ENCODE measurements at places on chromosomes 11 and 22.

DNA sequence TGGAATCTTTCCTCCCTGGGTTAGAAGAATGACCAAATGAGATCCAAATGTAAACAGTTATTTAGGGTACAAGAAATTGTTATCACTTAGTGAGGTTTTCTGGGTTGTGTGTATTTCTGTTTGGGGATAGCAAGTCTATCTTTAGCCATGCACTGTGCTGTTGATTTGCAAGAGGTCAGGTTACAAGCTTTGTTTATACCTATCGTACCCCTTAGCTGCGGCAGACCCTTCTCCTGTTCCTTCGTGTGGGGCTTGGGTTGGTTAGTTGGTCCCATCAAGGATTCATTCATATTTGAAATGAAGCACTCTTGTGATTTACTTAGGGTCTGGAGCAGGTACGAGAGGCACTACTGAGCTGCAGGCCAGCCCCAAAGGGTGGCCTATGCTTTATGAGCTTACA is 72.6 kb downstream of the USP35 start:
- no peak for DNase-seq

DNA sequence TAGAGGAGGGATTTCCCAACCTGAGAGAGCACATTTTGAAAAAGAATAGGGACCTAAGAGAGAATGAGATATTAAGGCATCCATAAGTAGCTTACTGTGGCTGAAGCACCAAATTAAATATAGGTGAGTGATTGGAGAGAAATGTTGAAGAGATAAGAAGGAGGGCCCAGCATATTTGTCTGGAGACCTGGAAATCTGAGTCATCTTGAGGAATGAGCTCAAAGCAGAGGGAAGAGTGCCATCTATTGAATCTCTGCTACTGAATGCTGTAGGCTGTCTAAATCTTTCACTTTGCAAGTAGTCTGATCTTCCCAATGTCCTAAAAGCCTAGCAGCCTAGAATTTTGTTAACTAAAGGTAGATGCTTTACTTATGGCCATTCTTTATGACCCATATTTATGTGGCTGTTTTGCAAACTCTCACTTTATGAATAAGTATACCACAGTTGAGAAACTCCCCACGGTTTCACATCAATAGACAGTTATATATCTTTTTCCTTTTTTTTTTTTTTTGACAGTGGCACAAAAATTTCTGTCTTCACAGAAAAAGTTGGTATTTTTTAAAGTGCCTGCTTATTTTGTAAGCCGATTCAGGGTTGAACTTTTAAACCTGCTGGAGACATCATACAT is 2093.5 kb downstream of the LRRC4C start:
- peak; percentile 71 for DNase-seq

DNA sequence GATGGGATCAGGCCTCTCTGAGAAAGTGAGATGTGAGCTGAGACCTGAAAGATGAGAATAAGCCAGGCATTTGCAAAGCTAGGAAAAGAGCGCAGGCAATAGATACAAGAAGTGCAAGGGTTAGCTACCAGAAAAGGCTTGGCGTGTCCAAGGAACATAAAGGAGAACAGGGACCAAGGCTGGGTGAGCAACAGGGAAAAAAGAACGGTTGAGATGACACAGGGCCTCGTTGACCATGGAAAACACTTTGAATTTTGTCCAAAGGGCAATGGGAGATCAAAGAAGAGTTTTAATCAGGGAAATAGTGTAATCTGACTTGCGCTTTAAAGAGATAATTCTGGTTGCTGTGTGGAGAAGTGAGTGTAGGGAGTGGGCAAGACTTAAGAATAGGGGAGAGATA is 35.0 kb downstream of the RAB30 start:
- no peak for DNase-seq

DNA sequence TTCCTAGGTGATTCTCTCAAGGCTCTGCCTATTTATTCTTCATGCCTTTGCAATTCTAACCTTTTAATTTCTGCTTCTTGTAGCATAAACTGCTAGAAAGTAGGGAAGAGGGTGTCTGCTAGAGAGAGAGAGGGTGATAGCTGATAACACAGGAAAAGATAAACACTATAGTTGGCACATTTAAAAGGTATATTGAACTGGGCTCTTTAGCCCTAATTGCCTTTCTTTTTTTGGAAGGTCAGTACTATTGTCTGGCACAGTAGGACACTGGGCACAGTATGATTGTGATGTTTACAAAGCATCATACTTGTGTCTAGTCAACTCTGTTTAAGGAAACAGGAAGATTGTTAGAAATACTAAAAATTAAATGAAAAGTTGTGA is 33.3 kb downstream of the TEAD1 start:
- no peak for DNase-seq

DNA sequence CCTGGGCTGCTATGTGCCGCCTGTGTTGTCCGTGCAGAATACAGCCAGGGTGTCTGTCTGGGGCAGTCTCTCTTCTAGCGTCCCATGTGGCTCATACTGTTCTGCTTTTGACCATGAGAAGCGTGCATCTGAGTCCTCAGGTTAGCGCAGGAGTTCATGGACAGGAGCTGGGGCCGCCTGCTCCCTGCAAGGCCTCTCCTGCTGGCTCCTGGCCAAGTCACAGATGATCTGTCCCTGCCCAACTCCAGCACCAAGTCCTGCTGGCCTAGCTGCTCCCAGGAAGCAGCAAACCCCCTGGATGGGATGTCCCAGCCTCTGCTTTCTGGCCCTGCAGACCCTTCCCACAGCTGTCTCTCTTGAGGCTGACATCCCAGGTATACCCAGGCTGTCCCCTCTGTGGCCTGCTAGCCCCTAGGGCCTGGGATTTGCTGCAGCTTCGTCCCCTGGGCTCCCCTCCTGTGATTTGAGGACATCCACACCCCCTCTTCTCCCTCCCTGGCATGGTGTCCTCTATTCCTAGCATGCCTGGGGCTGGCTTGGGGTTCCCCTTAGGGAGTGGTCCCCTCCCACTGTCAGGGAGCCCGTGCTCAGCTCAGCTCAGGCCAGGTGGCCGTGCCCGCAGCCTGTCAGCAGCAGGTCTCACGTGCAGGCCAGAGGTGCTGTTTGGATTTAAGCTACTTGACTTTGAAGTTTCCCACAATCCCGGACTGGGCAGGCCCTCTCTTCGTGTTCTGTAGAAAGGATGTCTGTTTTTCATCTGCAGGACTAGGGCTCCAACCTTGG is 17.8 kb downstream of the PRR5 start:
- no peak for DNase-seq

GRCh38 chr22:44931077-44931540 is 78.7 kb downstream of the PHF21B start:
- DNase-seq, result no peak

DNA sequence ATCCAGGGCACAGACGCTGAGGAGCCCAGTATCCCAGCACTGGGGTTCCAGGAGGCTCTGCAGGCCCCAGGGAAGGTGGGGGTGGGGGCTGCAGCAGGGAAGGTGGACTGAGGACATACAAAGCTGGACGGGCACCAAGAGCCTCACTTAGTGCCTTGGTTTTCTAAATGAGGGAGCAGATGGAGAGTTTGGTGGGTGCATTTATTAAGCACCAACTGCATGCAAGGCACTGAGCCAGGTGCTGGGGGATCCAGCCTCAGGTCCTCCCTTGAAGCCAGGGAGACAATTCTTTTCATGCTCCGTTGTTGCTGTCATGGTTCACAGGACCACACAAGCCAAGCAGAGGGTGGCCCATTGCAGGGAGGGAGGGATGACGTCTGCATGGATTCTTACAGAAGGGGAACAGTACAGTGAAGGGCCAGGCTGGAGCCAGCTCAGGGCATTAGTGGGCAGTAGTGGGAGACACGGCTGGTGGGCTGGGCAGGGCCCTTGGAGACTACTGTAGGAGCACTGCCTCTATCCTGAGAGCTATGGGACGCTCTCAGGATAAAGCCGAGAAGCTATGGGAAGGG is 65.0 kb downstream of the MACROD1 start:
- DNase-seq, result no peak

GRCh38 chr22:28874061-28874460 is 9.3 kb upstream of the ZNRF3 start:
- no peak for DNase-seq

DNA sequence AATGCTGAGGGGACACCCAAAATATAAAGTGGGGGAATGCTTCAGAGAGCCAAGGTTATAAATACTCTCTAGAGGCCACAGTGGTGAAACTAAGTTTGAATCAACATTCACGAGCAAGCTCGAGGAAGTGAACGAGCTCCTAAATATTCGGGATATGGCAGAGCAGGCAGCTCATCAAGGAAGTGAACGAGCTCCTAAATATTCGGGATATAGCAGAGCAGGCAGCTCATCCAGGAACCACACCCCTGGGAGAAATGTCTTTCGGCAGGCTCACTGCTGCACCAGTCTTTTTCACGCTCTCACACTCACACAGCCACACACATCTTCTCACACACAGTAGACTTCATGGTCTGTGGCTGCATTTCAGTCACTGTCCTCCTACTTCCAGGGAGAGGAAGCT is 787.5 kb downstream of the OPCML start:
- no peak for DNase-seq

GRCh38 chr11:1138097-1138496 is 19.7 kb upstream of the MUC5AC start:
- DNase-seq, result no peak

DNA sequence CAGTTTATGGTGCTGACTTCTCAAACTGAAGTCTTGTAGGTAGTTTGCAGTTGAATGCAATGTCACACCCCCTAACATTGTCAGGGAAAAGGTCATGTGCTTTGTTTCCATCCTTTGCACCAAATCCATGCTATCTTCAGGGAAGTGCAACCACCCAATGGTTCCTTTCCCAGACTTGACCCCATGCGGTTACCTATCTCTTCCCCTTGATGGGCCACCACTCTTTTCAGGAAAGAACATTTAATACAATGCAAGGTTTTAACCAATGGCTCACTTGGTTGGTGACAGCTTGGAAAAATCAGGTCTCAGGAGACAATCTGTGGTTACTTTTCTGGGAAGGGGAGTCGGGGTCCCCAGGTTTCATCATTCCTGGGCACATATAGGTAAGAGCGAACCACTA is 2.1 kb downstream of the ABTB2 start:
- DNase-seq, result no peak

- no peak for DNase-seq
Measured at GRCh38 chr11:111612224-111612623, 10.0 kb downstream of the SIK2 start.

- DNase-seq, result peak; percentile 79
Measured at GRCh38 chr11:64372802-64373597, 14.0 kb downstream of the RPS6KA4 start.

DNA sequence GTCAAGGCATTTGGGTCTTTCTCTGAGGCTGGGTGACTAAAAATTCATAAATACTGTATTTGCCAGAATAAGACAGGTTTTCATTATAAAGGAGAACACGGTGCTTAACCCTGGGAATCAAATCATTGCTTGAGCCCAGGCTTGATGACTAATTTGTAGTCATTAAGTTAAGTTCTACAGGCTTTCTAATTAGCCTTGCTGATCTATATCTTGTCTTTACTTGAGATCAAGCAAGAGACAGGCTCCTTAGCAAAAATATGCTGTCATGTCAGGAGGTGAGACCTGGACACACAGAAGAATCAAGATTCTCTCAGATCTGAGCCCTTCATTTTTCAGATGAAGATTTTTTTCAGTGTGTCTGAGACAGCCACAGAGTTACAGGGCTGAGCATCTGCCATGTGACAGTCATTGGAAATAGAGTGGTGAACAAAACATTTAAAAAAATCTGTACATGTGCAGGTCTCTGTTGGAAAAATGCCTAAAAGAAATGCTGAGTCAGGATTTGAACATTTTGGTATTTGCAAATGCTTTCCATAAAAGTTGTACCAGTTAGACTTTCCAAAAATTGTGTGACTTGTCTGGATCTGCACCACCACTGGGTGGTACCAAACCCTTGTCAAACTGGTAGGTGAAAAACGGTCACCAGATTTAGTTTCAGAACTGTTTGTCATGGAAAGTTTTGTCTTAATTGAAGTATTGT is 14.6 kb downstream of the ACAT1 start:
- peak; percentile 5 for DNase-seq

DNA sequence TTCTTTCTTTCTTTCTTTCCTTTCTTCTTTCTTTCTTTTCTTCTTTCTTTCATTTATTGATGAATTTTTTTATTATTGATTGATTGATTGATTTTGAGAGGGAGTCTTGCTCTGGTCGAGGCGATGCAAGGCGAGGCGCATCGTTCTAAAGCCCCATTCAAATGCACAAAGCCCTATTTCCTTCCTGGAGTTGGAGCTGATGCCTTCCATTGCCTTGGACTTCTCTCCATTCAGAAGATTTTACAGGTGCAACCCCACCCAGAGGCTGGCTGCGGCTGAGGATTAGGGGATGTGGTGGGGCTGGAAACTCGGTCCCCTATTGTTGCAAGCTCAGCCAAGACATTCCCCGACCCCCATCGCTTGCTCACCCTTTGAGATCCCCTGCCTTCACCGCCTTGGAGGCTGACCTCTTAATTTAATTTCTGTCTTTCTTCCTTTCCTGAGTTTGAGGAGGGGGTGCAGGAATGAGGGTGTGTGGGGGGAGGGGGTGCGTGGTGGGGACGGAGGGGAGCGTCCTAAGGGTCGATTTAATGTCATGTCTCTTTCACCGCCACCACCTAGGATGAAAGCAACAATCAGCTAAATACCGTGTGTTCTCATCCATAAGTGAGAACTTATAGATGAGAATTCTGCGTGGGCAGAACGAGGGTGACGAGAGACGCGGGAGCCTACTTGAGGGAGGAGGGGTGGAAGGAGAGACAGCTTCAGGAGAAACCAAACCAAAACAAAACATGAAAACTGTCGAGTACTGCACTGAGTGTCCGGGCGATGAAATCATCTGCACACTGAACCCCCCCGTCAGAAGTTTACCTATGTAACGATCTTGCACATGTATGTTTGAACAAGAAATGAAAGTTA is 3913.9 kb upstream of the OR11H1 start:
- no peak for DNase-seq

- DNase-seq, result peak; percentile 55
Measured at GRCh38 chr11:67053896-67054329, 2.7 kb upstream of the RHOD start.

- DNase-seq, result no peak
Measured at GRCh38 chr11:132357811-132358572, 987.6 kb downstream of the NTM start.

GRCh38 chr22:41511521-41511968 is 32.7 kb downstream of the POLR3H start:
- no peak for DNase-seq

DNA sequence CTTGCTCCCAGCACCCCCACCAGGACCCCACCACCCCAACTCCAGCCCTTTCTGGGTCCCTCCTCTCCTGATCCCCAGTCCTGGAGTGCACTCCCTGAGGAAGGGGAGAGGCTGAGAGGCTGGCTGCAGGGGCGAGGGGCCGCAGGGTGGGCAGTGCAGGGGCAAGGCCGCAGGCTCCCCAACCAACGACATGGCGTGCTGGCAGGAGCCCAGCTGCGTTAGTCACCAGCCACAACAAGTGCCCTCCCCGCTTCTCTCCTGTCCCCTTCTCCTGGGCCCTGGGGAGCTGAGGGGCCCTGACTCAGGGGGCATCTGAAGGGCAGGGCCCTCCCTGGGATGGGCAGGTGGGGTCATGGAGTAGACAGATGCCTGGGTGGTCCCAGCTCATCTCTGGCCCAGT is 2.3 kb downstream of the CABP7 start:
- DNase-seq, result no peak

DNA sequence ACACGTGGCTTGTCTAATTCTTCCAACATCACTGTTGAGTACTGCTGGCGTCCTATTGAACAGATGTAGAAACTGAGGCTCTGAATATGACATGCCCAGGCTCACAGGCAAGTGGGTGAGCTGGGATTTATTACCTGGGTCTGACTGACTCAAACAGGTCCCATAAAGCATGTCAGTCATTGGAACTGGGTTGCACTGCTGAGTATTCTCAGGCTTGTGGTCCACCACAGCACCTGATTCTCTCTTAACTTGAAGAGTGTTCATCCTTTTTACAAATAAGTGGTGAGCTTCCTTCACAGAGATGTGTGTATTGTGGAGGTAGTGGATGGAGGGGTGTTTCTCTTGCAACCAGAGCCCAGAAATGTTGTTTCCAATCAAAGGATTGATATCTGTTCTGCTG is 44.5 kb downstream of the SC5D start:
- DNase-seq, result no peak
